Upper lobe of right lung (tissue), 1 donor: ENCODE measurements at places on chromosomes 6 and 20. TPM values are rescaled to one million over a fixed set of nuclear protein-coding genes. Genes with fewer than 3 reads are reported as not detected.

AVP gene
- total RNA-seq = not detected

RSPH4A gene
- total RNA-seq = 0.72 TPM

SPATA25 gene
- 1.3 TPM for total RNA-seq

C6orf58 gene
- total RNA-seq = not detected

DNA sequence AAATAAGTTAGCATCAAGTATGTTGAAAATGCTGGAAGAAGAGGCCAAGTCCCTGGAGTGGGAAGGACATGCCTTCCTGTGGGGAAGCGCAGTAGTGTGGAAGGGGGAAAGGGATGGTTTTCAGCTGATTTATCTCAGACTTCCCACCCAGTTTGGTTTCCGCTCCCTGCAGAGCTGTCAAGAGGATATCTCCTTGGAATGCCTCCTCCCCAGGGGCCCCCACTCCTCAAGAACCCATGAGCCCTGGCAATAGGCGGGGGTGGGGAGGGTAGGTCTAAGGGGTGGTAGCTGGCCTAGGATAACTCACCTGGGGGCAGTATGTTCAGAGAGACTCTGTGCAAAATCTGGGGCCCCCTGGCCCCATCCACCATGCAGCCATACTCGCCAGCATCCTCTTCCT lies 696 bp downstream of the TREML1 start:
- no peak overlapping the region for H3K27ac ChIP-seq
- H3K4me3 ChIP-seq = no peak overlapping the region
- no peaks in the 10 kb centered on the region for H3K4me1 ChIP-seq
- no peaks in the 10 kb centered on the region for H3K36me3 ChIP-seq
- H3K27me3 ChIP-seq = no peaks in the 10 kb centered on the region
- DNase-seq = no peak

DNA sequence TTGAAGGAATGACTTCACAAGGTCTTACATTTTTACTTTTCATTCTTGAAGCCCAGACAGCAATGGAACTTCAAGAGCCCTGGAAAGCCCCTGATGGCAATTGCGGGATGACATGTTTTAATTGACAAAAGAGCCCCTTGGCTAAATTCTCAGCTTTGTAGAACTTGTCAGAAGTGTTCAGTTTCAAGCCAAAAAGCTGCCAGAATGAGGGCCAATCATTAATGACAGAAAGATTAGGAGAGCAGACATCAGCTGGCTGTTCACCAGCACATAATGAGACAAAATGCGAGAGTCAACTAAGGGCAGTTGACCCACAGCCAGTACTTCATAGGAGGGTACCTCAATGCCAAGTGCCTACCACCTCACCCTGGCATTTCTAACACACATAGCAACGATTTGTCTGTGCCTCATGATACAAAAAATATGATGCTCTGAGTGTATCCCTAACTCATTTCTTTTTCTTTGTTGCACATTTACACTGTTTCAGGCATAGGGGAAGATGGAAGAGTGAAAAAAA lies 243.1 kb downstream of the MYLK4 start:
- no peaks in the 10 kb centered on the region for H3K36me3 ChIP-seq
- no peak overlapping the region for H3K27ac ChIP-seq
- no peak for DNase-seq
- no peaks in the 10 kb centered on the region for H3K27me3 ChIP-seq
- no peaks in the 10 kb centered on the region for H3K4me1 ChIP-seq

- DNase-seq = no peak
- no peaks in the 10 kb centered on the region for H3K27me3 ChIP-seq
- peak overlapping the region; percentile 52 for H3K27ac ChIP-seq
- no peaks in the 10 kb centered on the region for H3K4me1 ChIP-seq
These were observed 35.5 kb upstream of the ZNF133 start for GRCh38 chr20:18252597-18253451.

DNA sequence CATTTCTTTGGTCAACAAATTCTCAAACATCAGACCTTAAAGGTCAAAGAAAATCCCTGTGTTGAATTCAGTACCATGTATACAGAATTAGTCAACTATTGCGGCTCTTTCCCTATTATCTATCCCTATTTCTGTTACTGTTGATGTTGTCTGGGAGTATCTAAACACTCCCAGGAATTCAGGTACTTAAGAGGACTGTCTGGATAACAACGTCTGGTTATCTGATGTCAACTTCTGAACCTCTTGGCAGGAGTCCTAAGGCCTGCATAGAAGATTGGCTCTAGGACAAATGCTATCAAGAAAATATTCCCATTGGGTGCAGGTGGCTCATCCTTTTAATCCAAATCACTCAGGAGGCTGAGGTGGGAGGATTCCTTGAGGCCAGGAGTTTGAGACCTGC lies 255.6 kb downstream of the KHDC1L start:
- H3K36me3 ChIP-seq = no peaks in the 10 kb centered on the region
- H3K4me3 ChIP-seq = no peak overlapping the region
- no peak for DNase-seq
- H3K4me1 ChIP-seq = no peaks in the 10 kb centered on the region
- H3K27ac ChIP-seq = no peak overlapping the region
- H3K27me3 ChIP-seq = no peaks in the 10 kb centered on the region

DNA sequence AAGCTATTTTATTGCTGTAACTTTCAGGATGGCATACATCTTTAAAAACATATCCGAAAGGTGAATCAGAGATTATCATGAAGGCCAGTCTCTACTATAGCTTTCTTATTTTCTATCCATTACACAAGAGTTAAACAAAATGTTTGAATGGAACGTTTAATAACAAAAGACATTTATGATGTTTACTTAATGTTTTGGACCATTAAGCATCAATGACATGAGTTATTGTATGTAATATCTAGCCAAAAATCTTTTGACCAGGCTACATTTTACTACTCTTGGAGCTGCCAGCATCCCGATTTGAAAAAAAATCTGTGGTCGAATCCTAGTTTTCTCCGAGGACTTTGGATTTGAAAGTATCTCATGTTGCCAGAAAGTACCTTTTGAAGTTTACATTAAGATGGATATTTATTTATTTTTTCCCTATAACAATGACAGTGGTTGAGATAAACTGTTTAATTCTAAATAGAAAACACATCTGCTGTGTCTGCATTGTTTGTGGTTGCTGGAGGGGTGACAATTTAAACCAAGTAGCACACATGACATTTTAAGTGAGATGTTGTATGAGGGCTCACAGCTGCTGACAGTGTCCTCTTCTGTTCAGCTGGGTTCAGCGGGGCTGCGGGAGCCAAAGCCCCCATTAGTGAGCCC lies 293.7 kb upstream of the TCF21 start:
- H3K27me3 ChIP-seq = no peaks in the 10 kb centered on the region
- no peak overlapping the region for H3K27ac ChIP-seq
- no peak for DNase-seq

DNA sequence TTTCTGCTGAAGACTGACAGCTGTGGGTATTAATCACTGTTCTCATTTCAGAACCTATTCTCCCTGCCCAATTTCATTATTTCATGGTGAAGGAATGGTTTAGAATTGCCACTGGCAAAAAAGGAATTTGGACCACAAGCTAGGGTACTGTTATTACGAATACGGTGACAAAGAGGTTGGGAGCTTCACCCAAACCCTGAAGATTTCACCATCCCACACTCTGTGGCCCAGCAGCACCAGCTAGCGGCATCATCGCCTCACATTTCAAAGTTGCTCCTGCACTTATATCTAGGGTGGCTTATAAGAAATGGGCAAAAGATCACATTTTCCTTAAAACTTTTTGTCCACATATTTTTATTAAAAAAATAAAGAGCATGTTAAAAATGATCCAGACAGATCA lies 236.1 kb downstream of the SYNDIG1 start:
- H3K4me1 ChIP-seq = no peaks in the 10 kb centered on the region
- no peak overlapping the region for H3K4me3 ChIP-seq
- H3K36me3 ChIP-seq = no peaks in the 10 kb centered on the region
- DNase-seq = no peak
- peaks cover 14% of the 10 kb centered on the region for H3K27me3 ChIP-seq

DNA sequence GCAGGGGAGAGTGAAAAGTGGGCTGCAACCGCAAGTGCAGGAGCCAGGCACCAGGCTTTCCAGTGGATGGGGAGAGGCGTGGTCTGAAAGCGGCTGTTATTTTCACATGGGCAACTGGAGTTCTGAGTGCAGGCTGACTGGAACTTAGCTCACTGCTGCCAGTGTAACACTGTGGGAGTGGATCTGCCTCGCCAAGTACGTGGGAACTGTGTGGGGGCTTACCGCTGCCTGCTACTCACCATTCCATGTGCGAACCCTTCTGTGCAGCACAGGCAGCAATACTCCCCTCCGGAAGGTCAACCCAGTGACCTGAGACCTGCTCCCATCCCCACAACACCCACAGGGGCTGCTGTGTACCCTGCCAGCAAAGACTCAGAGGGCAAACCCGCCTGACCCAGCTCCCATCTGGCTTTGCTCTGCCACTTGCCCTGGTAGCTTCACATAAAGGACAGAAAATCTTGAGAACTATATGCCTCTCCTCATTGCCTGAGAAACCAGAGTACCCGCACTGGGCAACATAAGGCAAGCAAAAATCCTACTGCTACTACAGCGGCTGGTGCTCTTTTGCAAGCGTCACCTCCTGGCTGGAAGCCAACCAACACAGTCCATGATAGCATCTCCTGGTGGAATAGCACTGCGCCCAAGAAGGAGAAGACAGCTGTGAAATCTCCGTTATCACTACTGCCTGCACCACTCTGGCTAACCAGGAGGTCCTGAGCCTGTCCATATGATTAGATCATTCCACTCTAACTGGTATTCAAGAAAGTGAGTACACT lies 54.4 kb upstream of the SIRPG start:
- H3K36me3 ChIP-seq = no peaks in the 10 kb centered on the region
- H3K27ac ChIP-seq = no peak overlapping the region
- no peak for DNase-seq
- no peak overlapping the region for H3K4me3 ChIP-seq

DNA sequence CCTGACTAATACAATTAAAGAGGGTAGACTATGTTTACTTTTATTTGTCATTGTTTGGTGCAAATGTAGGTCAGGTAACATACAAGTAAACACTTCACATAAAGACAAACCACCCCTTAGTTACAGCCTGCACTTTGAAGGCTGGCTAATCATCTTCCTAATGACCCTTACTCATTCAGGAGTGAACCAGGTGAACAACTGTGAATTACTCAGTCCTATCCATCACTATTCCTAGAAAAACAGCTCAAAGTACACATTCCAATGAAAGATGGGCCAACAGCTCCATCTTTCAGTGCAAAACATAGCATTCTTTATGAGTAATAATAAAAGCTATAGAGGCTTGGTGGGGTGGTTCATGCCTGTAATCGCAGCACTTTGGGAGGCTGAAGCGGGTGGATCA lies 78.2 kb downstream of the FRK start:
- H3K36me3 ChIP-seq = no peaks in the 10 kb centered on the region
- H3K27me3 ChIP-seq = no peaks in the 10 kb centered on the region
- H3K27ac ChIP-seq = no peak overlapping the region
- no peak overlapping the region for H3K4me3 ChIP-seq
- no peak for DNase-seq

DNA sequence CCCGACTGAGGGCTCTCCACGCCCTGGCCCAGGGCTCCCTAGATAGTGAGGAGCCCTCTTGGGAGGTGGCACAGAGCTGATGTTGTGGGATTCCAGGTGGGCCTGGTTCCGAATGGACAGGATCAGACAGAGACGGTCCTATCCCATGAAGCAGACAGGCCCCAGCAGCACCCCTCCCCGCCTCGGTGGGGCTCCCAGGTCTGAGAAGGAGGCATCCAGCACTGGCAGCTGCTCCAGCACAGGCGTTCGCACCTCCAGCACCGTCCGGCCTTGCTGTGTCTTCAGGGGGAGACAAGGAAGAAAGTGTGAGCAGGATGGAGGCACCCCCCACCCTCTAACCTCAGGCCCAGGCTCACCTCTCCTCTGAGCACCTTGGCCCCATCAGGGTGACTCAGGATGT lies 28.7 kb downstream of the COL11A2 start:
- peaks cover 13% of the 10 kb centered on the region for H3K4me1 ChIP-seq
- H3K4me3 ChIP-seq = no peak overlapping the region
- no peaks in the 10 kb centered on the region for H3K27me3 ChIP-seq
- no peak for DNase-seq
- no peak overlapping the region for H3K27ac ChIP-seq
- no peaks in the 10 kb centered on the region for H3K36me3 ChIP-seq

GRCh38 chr6:19035461-19036195 lies 648.5 kb downstream of the RNF144B start:
- DNase-seq = no peak
- H3K36me3 ChIP-seq = no peaks in the 10 kb centered on the region
- H3K27me3 ChIP-seq = no peaks in the 10 kb centered on the region
- peak overlapping the region; percentile 56 for H3K27ac ChIP-seq

DNA sequence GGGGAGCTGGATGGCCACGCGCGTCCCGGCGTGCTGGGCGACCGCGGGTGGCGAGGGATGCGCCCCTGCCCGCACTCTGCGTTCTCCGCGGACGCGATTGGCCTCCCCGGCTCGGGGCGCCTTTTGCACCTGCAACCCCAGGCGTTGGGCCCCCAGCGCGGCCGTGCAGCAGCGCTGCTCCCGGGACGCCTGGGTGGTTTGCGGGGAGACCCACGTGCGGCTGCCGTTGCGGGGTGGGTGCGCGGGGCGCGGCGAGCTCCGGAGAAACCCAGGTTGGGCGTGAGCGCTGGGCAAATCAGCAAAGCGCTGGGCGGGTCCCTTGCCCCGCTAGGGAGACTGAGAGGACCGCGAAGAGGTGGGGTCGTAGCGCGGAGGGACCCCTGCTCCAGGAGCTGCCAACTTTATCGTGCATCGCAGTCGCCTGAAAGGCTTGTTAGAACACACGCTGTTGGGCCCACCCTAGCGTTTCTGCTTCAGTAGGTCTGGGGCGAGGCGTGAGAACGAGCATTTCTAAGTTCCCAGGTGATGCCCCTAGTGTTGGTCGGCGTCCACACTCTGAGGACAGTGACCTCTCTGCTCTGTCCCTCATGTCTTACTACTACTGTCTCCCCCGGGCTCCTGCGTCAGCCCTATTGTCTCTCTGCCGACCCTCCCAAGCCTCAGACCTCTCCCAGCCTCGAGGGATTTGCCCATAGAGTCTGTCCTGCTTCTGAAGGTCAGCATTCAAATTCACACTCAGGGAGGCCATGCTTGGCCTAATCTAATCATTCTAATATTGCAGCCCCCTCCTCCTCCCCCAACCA lies 538 bp upstream of the ZFP64 start:
- DNase-seq = peak; percentile 66
- no peaks in the 10 kb centered on the region for H3K36me3 ChIP-seq
- peak overlapping the region; percentile 93 for H3K27ac ChIP-seq
- H3K4me1 ChIP-seq = peaks cover 8% of the 10 kb centered on the region
- H3K27me3 ChIP-seq = no peaks in the 10 kb centered on the region
- peak overlapping the region; percentile 86 for H3K4me3 ChIP-seq
